ENCODE measurements at places on chromosomes 7 and 10.

- DNase-seq: no peak
Measured at GRCh38 chr10:17923728-17924127, 28.0 kb upstream of the SLC39A12 start.

DNA sequence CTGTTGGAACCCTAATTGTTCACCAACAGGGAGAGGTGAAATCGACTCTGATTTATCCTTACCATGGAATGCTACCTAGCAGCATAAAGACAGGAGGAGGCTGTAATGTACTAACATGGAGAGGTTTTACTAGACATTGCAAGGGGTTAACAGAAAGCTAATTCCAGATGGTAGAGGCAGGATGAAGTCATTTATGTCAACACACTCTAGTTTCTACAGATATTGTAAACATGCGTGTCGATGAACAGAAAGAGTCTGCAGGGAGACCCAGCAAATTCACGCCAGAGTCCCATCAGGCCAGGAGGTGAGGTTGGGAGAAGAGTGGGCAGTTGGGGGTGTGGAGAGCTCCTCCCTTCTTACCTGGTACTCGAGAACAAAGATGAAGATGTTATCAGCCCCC is 7.0 kb downstream of the NPC1L1 start:
- DNase-seq: no peak

DNA sequence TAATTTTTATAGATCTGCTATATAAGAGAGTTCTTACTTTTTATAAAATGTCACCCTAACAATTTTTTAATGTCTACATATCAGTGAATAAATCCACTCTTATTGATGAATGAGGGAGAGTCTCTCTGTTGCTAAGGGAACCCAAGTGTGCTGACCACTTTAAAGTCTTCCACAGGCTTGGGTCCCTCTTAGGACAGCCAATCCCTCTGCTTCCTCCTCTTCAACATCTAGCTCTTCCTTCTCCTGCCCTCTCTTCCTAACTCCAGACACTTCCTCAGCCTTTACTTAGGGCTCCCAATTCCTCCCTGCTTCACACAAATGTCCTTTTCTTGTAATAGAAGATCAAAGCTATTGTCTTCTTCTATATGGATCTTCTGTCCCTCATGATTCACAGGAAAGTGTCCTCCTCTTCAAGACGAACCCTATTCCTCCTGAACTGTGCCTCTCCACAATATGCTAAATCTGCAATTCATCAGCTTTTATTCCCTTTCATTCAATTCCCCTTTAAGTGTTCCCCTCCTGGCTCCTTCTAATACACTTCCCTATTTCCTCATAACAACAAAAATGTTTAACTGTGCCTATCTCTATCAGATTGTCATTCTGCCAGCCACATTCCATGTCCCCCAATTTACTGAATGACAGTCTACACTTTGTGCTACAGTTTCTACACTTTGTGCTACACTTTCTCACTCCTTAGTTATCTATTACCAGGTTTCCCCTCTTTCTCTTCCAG is 37.7 kb downstream of the CDK6 start:
- DNase-seq: no peak

- no peak for DNase-seq
Measured at GRCh38 chr7:43700059-43700501, 29.2 kb downstream of the COA1 start.

- DNase-seq: peak; percentile 22
Measured at GRCh38 chr7:17580141-17580540, 281.7 kb downstream of the AHR start.

DNA sequence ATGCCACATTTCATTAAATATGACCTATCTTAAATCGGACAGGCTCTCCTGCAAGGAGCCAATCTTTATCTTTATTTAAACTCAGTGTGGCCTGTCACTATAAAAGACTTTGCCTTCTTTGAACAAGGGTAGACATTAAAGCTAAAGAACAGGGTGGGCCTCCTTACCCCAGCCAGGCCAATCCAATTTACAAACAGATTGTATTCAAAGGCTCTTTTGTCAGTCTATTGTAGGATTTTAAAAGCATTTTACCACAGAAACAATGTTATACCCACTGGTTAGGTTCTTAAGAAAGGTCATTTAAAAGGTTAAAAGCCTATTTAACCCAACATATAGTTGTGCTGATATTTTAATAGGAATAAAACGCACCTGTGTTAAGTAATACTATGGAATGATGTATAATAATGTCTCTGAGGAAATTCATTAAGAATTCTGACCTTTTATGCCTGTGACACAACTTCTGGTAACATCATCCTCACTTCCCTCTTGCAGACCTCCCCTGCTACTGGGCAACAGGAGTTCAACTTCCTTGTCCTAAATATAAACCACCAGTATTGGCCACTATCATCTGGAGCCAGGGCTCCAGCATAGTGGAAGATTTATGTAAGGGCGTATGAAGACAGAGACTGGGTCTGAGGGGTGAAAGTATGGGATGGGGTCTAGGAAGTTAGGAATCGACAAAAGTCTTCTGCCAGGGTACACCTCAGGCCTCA is 32.5 kb downstream of the MTERF1 start:
- DNase-seq: no peak

GRCh38 chr10:132326925-132327324 is 5.1 kb upstream of the LRRC27 start:
- DNase-seq: peak; percentile 70

GRCh38 chr10:104416851-104417250 is 63.2 kb downstream of the CFAP58 start:
- DNase-seq: no peak

- DNase-seq: no peak
Measured at GRCh38 chr10:84306751-84307384, 21.5 kb upstream of the CCSER2 start.
